HT-29 (cell line): ENCODE measurements at places on chromosomes 12 and 14. TPM values are rescaled to one million over a fixed set of nuclear protein-coding genes. Genes with fewer than 3 reads are reported as not detected.
A peak's percentile ranks its signal among the peaks of the same experiment; 100 is the strongest.

GRCh38 chr14:61406198-61406597 lies 84.8 kb downstream of the PRKCH start:
- DNase-seq: no peak

- no peak for DNase-seq
Observed at GRCh38 chr14:51002406-51002999, 58.2 kb upstream of the PYGL start.

DNA sequence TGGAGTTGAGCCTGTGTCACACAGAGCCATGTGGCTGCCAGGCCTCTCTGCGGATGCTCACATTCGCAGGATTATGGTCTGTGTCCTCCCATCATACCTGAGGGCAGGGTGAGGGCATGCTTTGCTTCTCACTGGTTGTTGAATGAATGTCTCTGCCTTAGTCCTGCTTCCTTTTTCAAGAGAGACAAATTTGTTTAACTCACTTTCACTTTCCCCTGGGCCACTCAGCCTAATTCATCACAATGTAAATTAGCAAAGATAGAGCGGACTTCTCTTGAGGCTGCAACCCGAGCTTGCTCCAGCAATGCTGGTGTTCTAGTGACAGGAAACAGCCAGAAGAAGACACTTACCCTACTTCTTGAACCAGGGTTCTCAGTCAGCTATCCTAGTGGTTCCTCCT lies 35.5 kb upstream of the PAX9 start:
- no peak for DNase-seq

- DNase-seq: peak; percentile 34
Observed at GRCh38 chr12:114166362-114166761, 200.2 kb upstream of the RBM19 start.

- DNase-seq: peak; percentile 77
Observed at GRCh38 chr12:11958221-11959091, 112.3 kb upstream of the BCL2L14 start.

DNA sequence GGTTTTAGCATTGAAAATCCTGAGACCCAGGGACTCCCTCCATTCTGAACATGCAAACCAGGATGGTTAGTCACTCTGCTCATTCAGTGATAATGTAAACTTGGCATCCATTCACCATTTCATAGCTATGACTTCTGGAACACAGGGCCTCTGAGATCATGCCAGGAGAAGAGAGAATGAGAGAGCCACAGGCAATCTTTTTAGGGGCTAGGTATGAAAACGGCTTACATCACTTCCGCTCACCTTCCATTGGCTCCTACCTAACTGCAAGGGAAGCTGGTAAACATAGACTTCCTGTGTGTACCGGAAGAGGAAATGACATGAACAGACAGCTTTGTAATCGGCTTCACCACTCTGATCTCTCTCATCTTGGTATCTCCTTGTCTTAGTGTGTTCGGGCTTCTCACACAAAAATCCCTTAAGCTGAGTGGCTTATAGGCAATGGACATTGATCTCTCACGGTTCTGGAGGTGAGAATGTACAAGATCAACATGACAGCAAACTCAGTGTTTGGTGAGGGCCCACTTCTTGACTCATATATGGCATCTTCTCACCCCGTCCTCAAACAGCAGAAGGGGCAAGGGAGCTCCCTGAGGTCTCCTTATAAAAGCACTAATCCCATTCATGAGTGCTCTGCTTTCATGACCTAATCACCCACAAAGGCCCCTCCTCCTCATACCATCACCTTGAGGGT lies 465.9 kb upstream of the TBX3 start:
- no peak for DNase-seq

PLA2G1B gene
- not detected in 2 replicates for total RNA-seq

SGPP1 gene
- total RNA-seq: 6.5 and 11.1 TPM in 2 replicates

C3AR1 gene
- total RNA-seq: not detected in 2 replicates

NOP9 gene
- total RNA-seq: 26.8 and 27.7 TPM in 2 replicates

DNA sequence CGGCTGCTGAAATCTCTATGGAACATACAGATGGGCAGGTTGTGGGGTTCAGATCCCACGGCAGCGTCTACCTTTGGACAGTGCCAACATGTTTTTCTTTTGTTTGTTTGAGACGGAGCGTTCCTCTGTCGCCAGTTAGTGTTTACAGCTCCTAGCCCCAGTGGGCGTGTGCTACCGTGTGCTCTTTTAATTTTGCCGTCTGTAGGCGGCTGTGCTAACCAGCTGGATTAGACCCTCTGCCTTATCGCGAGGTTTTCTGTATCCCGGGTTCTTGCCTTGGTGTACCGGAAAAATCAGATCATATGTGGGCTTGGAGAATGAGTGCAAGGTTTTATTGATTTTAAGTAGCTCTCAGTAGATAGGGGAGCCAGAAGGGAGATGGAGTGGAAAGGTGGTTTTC lies 9.8 kb upstream of the GALNT6 start:
- DNase-seq: no peak

DNA sequence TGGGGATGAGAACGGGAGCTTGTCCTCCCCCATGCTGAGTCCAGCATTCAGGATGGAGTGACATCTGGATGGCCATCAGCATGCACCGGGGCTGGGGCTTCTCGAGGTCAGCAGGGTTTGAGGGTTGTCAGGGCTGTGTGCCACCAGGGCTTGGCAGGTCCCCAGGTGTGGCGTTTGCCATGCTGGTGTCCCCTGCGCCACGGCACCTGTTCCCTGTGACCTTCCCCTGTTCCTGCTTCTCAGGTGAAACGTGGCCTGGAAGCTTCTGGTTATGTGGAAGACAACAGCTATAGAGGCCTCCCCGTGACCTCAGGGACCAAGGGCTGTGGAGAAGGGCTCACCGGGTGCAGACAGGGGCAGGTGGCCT lies 152.4 kb downstream of the KIF26A start:
- no peak for DNase-seq

DNA sequence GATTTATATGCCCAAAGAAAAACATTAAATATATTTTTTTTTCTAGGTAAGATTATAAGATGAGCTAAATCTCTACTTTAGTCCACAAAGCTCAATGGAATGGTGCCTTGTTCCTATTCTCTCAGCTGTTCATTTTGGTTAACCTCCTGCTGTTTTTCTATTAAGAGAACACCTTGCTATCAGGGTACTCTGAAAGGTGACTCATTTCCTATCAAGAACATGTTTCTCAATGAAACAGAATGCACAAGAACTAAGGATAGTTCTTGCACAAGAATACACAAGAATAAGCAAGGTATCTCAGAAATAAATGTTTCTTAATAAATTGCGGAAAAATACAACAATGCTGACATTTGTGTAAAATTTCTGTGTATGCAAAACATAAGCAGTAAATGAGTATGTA lies 14.1 kb downstream of the ABCD2 start:
- DNase-seq: no peak

CCDC198 gene
- total RNA-seq: 9.4 and 15.0 TPM in 2 replicates

- no peak for DNase-seq
Observed at GRCh38 chr12:5650829-5651461, 219.0 kb downstream of the NTF3 start.

DNA sequence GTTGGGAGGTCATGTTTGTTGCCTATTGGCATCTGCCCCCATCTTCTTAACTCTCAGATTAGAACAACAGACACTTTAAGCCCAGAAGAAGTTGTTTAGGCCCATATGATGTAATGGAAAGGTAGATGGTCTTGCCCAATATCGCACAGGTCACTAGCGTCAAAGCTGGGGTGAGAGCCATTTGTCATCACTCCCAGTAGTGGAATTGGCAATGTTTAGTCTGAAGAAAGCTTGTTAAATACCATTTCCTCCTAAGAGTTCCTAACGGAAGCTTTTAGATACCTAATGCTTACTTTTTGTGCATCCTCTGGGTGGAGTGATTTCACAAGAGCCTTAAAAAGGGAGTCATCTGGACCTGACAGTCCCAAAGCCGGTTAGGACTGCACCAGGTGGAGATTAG lies 125.4 kb downstream of the DACT1 start:
- no peak for DNase-seq

DNA sequence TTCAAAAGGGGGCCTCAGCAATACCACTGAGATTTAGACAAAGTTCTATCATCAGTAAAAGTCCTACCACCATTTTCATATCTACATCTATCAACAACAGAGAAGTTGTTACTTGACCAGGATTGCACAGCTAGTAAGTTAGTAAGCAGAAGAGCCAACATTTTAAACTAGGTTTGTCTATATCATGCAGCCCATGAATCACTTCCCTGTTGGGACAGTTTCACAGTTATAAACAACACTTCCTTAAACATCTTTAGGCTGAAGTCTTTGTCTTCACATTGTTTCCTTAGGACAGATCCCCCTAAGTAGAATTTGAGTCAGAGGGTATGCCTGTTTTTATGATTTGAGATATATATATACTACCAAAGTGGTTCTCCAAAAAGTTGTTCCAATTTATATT lies 68.5 kb downstream of the DAO start:
- no peak for DNase-seq

GRCh38 chr12:91513313-91513712 lies 330.7 kb upstream of the DCN start:
- DNase-seq: no peak

DNA sequence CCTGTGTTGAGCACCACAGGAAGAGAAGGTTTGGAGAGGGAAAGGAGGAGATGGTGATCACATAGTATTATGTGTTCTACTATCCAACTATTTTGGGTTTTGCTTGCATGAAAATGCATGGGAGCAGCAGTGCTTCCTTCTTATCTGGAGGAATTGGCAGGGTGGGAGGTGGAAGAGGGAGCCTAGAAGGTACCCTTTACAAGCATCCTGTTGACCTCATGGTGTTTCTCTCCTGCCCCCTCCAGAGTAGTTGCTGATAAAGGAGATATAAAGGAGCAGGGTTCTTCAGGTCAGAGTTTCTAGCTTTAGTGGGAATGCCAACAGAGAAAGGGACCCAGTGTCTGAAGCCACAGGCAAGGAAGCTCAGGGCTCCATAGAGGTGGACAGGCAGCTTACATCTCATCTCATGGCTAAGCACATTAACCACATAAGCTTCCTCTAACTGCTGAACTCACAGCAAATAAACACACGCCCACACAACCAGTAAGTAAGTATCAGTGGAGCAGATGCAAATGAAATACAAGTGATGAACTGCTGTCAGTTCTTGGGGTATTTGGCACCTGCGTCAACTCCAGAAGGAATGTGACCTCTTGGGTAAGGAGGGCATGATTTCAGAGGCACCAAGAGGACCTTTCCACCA lies 174.2 kb upstream of the SLC38A2 start:
- no peak for DNase-seq

DNA sequence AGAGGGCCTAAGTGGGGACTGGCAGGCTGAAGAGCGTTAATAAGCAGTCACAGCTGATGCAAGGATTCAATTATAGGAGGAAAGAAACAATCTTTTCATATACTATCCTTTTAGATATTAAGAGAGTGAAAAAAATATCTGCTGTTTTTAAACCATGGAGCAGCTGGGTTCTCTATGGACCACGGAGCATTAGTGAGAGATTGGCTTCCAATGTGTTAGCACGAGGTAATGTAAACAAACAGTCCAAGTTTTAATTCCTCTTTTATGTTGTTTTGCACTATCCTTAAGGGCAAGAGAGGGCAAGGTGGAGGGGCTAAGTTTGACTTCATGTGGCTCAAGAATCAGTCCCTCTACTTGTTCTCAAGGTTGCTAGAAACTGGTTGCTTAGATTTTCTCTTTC lies 30.9 kb downstream of the CDKN1B start:
- no peak for DNase-seq

DNA sequence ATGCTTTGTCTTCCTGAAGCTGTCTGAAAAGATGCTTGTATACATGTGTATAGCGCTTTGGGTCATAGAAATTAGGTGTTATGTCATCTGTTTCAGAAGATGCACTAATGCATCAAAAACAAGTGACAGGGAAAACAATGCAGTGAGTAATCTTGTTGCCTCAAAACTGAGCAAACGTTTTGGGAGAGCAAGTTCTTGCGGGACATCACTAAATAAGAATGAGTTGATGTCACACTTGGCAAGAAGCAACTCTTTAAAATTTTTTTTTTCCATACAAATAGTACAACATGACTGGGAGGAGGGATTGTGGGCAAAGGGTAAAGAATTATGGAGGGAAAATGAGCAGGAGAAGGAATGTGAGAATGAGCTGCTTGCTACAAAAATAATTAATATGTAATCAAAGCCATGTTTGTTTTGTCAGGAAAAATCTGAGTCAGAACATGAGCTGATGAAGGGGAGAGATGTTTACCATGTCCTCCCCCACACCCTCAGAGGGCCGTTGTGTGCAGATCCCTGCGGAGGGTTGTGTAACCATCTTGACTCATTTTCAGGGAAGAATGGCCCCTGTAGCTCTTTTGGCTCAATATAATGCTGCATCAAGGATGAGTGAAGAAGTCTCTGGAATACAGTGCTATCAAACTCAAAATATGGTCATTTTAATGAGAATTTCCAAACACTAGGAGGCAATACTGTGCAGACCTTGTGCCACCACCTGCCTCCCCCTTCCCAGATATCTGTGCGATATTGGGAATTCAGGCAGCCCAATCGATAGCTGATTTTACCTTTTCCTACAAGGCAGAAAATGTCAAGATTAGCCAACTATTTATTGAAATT lies 41.4 kb downstream of the BORCS5 start:
- DNase-seq: peak; percentile 47

GRCh38 chr12:94318181-94318580 lies 141.5 kb downstream of the CEP83 start:
- DNase-seq: no peak

DNA sequence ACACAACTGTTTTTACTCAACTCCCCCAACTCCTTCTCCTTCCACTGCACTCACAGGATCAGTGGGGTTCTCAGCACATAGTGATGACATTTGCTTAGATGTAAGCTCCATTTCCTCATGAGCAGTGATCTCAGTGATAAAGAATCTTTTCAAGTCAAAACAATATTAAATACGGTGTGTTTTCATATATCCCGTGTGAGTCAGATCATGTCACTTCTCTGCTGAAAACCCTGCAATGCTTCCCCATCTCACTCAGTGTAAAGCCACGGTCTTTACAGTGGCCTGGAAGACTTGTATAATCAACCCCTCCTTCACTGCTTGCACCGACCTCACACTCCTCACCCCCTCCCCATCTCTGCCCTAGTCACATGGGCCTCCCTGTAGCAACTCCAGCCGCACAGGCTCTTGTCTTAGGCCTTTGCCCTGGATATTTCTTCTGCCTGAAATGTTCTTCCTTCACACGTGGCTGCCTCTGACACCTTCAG lies 149.7 kb upstream of the ARHGAP5 start:
- peak; percentile 40 for DNase-seq

ISM2 gene
- total RNA-seq: not detected in 2 replicates

- DNase-seq: no peak
Observed at GRCh38 chr12:98814254-98814653, 169.2 kb downstream of the APAF1 start.

- no peak for DNase-seq
Observed at GRCh38 chr12:3119192-3119755, 42.1 kb downstream of the TSPAN9 start.

GRCh38 chr12:12011880-12012260 lies 58.9 kb upstream of the BCL2L14 start:
- no peak for DNase-seq

- DNase-seq: no peak
Observed at GRCh38 chr12:3405821-3406220, 85.2 kb upstream of the PRMT8 start.

ST8SIA1 gene
- not detected in 2 replicates for total RNA-seq

DNA sequence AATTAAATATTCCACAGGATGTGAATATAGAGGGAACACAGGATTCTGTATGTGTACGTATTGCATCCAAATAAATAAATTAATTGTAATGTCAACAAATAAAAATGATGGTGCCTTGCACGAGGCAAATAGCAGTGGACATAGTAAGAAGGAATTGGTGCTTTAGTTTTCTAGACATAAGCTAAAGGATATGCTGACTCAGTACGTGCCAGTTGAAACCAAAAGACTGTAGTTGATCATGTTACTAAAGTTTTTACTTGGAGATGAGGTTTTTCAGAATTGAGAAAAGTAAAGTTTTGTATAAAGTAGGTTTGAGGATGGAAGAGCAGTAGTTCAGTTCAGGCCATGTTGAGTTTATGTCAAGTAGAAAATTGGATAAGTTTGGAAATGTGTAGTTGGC lies 807.2 kb downstream of the SLC16A7 start:
- DNase-seq: no peak
